ENCODE measurements at places on chromosomes 4 and X.

GRCh38 chrX:133374874-133375387 lies 40.4 kb downstream of the GPC4 start:
- DNase-seq, result no peak

DNA sequence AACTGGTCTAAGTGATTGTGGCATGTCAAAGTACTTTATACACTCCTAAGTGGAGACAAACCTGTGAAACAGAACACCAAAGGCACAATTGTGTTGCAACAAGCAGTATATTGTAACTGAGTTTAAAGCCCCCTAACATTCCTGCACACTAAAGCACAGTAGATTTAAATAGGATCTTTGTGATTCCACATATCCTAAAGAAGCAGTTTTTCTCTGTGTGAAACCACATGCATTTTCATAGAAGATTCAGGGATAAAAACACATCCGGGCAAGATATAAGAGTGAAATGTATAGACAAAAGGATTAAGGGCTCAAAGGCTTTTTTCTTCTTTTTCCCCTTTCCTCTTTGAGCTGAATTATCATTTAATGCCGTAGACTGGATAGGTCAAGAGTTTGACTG lies 82.2 kb downstream of the ANK2 start:
- DNase-seq, result no peak

DNA sequence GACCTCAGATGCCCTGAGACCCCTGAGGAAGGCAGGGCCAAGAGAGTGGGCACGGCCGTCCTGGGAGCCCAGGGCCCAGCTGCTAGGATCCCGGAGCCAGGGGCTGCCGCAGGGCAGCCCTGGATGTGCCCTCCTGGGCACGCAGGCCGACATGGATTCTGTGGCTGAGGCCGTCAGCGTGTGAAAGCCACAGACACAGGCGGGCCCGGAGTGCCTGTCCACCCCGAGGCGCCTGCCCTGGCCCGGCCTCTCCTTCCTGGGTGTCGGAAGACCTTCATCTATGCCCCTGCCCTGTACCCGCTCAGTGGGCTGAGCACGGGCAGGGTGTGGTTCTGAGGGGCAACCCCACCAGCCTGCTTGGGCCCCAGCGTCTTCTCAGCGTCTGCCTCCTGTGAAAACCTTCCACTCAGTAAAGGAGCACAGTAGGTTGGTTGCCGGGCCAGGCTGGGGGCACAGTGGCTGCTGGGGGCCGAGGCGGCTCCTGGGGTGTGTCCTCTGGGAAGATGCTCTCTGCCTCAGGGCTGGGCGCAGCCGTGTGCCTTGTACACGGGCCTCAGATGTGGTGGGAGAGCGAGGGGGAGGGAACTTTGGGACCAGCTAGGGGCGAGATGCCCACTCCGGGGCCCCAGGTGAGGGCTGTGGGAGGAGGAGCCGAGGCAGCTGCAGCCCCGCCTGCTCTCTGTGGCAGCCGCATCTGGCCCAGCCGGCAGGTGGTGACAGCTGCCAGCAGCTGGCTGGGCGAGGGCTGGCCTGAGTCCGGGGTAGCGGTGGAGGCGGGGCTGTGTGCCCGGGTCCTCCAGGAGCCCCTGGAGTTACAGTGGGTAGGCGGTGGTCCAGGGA lies 20.8 kb downstream of the FGFRL1 start:
- no peak for DNase-seq

GRCh38 chr4:176270669-176271068 lies 1.6 kb upstream of the ASB5 start:
- peak; percentile 9 for DNase-seq

DNA sequence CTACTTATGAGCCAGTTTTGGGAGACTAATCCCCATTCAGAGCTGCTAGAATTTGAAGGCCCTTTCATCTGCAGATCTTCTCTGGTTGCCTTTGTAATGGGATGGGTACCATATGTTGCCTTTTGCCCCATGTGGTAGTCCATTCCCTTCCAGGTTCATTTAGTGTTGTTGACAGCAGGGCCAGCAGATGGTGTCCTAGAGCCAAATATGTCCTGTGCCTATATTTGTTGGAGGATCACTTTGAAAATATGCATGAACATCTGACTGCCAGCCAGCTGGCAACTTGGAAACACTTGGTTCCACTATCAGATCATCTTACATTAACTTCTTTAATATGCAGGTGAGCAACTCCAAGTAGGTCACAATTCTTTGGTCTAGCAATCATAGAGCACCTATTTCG lies 30.4 kb downstream of the CFAP299 start:
- peak; percentile 40 for DNase-seq

- no peak for DNase-seq
These were observed 2.3 kb upstream of the IDUA start for GRCh38 chr4:984336-985054.
